Bladder microvascular endothelial cell (primary cell): ENCODE measurements at places on chromosomes 16 and 17. TPM values are rescaled to one million over a fixed set of nuclear protein-coding genes. Genes with fewer than 3 reads are reported as not detected.

The KRT36 gene
- 0.06 and 0.16 TPM in 2 replicates for total RNA-seq

The GPRC5C gene
- 0.19 and 0.49 TPM in 2 replicates for total RNA-seq

The SULT1A2 gene
- 0.16 TPM in 1 of 2 replicates, not detected in the other for total RNA-seq

The CMTM1 gene
- total RNA-seq: 1.1 and 2.9 TPM in 2 replicates

The MT1F gene
- total RNA-seq: 0.69 and 1.5 TPM in 2 replicates

The VTN gene
- total RNA-seq: under 0.01 and 0.06 TPM in 2 replicates

The FLCN gene
- 28.0 and 78.2 TPM in 2 replicates for total RNA-seq

The HOXB4 gene
- 2.3 and 3.3 TPM in 2 replicates for total RNA-seq

The TBC1D3H gene
- total RNA-seq: not detected in 2 replicates

The KRTAP1-1 gene
- total RNA-seq: not detected in 2 replicates
